ENCODE measurements at places on chromosomes 3 and 15.

DNA sequence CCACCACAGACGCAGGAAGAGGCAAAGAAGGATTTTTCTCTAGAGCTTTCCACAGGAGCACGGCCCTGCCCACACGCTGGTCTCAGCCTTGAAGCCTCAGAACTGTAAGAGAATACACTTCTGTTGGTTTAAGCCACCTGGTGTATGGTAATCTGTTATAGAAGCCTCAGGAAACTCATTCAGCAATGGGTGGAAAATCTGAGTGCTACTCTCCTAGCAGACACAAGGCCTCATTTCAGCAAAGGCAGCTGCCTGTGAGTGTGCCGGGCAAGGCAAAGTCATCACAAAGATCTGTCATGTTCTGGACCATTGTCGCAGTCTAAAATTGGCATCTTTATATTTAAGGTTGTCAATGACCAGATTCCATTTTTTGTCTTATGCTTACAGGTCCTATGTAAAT lies 31.0 kb downstream of the ATP10A start:
- no peak for DNase-seq

DNA sequence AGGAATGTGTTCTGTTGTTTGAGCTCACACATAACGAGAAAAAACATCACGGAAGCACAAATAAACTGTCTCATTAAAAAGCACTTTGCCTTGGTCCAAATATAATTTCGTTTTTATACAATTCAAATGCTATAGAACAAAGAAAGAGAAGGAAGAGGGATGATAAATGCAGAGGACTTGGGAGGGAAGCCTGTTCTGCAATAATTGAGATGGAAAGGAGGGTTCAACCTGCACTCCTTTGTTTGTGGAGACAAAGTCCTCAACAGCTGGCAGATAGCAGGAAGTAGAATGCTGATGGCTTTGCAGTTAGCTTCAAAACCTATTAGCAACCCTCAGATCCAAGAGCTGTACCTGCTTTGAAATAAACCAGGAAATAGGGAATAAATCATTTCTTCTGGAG lies 1010.8 kb downstream of the FHIT start:
- DNase-seq, result no peak

GRCh38 chr15:100593431-100593830 lies 8.6 kb downstream of the LINS1 start:
- DNase-seq, result no peak

DNA sequence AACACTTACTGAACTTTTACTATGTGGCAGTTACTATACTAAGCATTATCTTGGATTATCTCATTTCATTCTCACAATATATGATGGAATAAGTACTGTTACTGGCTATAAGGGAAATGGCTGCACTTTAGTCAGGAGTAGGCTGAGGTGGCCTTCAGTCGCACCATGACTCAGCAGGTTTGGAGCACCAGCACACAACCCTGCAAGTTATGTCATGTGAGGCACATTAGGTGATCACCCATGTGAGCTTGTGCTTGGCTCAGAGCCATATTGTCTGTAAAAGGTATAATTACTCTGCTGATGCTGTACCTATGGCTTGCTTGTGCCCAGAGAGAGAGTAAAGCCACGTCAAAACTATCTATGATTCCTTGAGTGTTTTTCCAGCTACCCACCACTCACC lies 54.1 kb upstream of the TIPARP start:
- DNase-seq, result no peak

DNA sequence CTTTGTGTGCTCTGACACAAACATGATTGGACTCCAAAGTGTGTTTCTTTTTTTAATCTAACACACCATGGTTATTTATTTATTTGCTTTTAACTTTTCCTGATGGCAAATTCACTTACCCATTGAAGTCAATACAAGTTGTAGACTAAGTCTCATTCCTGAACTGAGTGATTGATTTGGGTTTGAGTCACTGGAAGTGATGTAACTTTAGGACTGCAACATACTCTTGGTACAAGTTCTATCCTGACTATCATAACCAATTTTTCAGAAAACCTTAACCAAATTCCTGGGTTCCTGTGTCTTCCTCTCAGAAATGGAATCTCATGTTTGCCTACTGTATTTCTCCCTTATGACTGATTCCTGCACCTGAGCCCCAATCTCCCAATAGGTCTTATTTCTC lies 590.0 kb upstream of the ROBO1 start:
- DNase-seq, result no peak

- peak; percentile 90 for DNase-seq
Measured at GRCh38 chr15:84734794-84735479, 13.5 kb upstream of the ZNF592 start.

DNA sequence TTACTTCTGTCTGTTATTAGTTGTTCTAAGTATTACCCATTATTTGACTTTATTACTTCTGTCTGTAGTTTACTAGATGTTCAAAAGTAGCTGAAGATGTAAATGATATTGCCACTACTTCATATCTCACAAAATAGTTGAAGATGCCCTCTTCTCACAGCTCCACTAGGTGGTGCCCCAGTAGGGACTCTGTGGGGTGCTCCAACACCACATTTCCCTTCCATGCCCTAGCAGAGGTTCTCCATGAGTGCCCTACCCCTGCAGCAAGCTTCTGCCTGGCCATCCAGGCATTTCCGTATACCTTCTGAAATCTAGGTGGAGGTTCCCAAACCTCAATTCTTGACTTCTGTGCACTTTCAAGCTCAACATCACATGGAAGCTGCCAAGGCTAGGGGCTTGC lies 80.8 kb downstream of the KCNH8 start:
- DNase-seq, result no peak

GRCh38 chr15:61994216-61994615 lies 66.0 kb downstream of the VPS13C start:
- no peak for DNase-seq

DNA sequence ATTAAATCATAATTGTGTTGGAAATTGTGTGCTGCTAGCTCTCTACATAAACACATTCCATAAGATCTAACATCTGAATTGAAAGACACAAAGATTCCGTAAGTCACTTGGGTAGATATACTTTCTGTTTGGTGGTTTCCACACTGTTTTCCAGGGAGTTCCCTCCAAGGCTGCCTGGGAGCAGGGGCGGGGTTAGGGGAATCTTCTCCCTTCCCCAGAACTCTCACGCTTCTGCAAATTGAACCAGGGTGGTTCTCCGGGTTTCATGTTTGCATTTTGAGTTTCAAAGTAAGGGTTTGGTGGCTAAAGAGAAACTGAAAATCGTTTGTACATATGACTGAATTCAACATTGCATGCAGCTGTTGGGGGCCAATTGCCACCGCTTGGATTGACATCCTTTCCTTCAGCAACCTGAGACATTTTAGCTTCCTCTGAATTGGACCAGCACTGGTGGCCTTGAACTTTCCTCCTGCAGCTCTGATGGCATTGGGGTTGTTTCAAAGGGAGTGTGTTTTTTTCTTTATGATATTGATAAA lies 192.7 kb upstream of the FEZF2 start:
- DNase-seq, result no peak

- no peak for DNase-seq
Measured at GRCh38 chr3:69200384-69201068, 78.1 kb upstream of the LMOD3 start.

GRCh38 chr3:14297784-14298236 lies 104.6 kb upstream of the SLC6A6 start:
- DNase-seq, result no peak

Measured in suppressor macrophage (primary cell).